Kasumi-1 (cell line): ENCODE measurements at places on chromosomes 5 and 9.

- no peak for DNase-seq
Observed at GRCh38 chr5:14036514-14036913, 92.0 kb upstream of the DNAH5 start.

DNA sequence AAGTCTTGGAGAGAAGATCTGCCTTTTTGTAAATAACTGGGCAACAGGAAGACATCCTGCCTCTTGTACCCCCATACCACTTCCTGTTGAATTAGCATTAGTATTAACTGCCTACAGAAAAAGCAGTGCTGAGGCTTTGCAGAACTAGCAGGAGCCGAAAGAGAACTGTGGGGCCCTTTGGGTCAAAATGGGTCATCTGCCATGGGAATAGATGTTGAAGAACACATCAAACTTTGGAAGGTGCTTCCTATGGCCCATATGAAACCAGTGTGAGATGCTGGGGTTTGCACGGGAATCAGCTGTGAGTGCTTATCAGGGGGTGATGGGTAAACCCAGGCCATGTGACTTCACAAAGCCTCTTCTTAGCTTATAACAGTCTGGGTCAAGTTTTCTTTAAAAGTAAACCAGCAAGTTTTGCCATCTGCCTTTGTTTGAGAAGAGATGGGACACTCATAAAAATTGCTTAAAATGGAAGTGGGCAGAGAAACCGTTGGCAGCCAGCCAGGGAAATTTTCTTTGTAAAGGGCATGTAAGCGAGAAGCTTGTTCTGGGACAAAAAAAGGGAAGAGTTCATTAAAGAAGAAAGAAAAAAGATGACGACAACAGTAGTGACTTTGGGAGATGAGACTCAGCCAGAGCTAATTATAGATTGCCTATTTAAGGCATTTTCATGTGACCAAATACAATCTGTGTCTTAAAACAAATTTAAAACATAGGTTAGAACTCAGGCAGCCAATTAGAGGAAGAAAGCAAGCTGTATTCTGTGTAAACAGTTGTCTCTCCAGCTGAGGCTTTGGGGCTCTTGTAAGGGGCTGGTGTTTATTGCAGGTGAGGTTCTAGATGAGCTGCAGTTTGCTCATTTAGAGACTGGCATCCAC lies 4.4 kb downstream of the SLC25A25 start:
- DNase-seq = peak; percentile 82

GRCh38 chr5:150644514-150644913 lies 4.1 kb downstream of the SYNPO start:
- no peak for DNase-seq

- no peak for DNase-seq
Observed at GRCh38 chr5:116476897-116477537, 97.6 kb downstream of the SEMA6A start.

- no peak for DNase-seq
Observed at GRCh38 chr9:138022756-138023393, 145.3 kb downstream of the CACNA1B start.

GRCh38 chr9:108197008-108197365 lies 658.8 kb downstream of the ACTL7B start:
- no peak for DNase-seq

GRCh38 chr5:106321242-106321641 lies 1349.5 kb downstream of the EFNA5 start:
- no peak for DNase-seq

GRCh38 chr5:26009742-26010141 lies 1028.6 kb downstream of the CDH9 start:
- no peak for DNase-seq

GRCh38 chr9:113651896-113652295 lies 188.4 kb downstream of the RGS3 start:
- DNase-seq = no peak

DNA sequence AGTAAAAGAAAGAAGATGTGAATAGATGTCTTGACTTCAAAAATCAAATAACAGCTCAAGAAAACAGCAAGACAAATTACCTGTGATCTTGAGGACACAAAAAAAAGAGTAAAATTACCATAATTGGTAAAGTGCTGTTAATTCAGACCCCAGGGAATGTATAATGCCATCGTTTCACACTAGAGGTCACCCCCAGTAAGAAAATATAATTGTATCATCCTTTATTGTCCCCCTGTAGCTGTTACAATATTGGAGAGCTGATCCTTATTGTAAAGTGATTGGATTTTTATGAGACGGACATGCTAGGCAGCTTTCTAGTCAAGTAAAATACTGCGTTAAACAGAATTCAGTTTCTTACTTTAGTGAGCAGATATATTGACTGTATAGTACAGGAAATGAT lies 377.0 kb downstream of the TLE1 start:
- DNase-seq = peak; percentile 9

- no peak for DNase-seq
Observed at GRCh38 chr9:112753725-112754124, 3.2 kb downstream of the SNX30 start.

DNA sequence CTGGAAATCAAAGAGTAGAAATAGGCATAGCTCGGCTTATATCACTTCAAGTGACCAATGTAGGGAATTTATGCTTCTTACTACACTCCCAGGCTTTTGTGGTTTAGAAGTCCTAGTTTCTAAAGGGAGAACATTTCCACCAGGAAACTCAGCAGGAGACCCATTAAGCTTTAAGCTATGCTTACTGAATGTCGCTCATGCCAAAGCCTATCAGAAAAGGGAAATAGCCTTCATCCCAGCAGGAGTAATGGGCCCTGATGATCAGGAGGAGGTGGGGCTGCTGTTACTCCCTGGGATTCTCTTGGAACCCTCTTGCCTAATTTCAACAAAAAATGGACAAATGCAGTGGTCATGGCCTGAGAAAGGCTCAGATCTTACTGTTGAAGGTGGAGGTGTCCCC lies 54.5 kb upstream of the SEMA6A start:
- DNase-seq = no peak

- no peak for DNase-seq
Observed at GRCh38 chr5:133962801-133963476, 5.5 kb downstream of the C5orf15 start.

GRCh38 chr5:148768806-148769415 lies 57.5 kb upstream of the ADRB2 start:
- peak; percentile 32 for DNase-seq

- no peak for DNase-seq
Observed at GRCh38 chr5:156879665-156880285, 29.7 kb downstream of the PPP1R2B start.
